T follicular helper cell (primary cell): ENCODE measurements at places on chromosomes 4 and X.

GRCh38 chr4:171626554-171626953 lies 186.7 kb upstream of the GALNTL6 start:
- DNase-seq: no peak

GRCh38 chr4:146790515-146790914 lies 151.8 kb downstream of the POU4F2 start:
- DNase-seq: no peak

GRCh38 chr4:81410680-81411079 lies 61.0 kb downstream of the RASGEF1B start:
- no peak for DNase-seq

GRCh38 chr4:88446124-88446523 lies 10.8 kb upstream of the HERC5 start:
- DNase-seq: no peak

DNA sequence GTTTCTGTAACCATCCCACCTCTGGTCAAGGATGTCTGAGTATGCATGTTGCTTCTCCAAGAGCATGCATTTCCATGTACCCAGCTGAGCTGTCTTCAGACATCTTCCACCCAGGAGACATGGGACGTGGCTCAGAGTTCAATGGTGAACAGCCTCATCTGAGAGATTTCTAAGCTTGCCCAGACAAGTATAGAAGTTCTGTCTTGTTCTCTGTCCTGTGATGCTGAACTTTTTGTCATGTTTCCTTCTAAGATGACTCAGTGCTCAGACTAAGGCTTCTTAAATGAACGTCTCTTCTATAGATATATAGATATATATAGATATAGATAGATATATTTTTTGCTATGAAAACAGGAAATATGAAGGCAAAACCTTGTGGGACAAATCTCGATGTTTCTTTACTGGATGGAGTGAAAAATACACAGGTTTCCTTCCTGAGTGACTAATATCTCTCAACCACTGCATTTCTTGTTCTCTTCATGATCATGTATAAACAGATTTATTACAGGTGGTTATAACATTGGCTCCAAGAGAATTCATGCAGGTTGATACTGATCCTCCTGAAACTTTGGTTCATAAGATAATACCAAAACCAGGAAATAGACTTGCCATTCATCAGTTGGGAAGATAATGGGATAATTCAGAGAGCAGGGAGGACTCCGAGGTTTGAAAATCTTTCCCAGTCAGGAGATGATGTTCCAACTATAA lies 168.2 kb downstream of the ZNF518B start:
- no peak for DNase-seq

GRCh38 chr4:185464183-185464582 lies 7.3 kb downstream of the CCDC110 start:
- no peak for DNase-seq

GRCh38 chrX:155070663-155070974 lies 317 bp downstream of the CMC4 start:
- DNase-seq: no peak

DNA sequence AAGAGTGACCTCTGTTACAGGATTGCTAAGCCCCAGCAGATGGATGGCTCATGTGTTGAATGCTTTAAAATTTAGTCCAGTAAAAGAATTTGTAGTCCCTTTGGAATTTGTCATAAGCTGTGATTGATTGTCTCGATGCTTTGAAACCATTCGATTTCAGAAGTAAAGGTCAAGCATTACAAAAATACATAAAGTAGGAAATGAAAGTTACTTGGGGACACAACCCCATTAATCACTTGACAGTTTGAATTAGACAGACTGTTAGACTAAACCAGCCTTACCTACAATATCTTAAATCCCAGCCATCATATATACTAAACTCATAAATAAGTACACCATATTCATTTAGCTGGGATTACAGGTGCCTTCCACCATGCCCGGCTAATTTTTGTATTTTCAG lies 6.6 kb downstream of the REST start:
- DNase-seq: no peak

- DNase-seq: no peak
These were observed 157.5 kb downstream of the BANK1 start for GRCh38 chr4:101948055-101948454.

DNA sequence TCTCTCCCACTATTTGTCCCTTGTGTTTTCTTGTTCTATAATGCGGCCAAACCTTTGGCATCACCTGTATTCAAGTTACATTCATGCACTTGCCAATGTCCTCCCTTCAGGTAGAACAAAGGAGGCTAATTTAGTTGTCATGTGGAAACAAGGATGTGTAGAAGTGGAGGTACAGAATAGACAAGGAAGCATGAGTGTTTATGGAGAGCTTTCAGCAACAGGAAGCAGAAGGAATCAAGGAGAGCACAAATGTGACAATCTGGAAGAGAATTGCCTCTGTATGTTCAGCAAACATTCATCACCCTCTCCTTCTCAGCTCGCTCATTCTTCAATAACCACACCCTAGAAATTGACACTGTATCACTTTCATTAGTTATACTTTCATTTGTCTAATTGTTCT lies 103.4 kb downstream of the SLC7A11 start:
- DNase-seq: no peak

DNA sequence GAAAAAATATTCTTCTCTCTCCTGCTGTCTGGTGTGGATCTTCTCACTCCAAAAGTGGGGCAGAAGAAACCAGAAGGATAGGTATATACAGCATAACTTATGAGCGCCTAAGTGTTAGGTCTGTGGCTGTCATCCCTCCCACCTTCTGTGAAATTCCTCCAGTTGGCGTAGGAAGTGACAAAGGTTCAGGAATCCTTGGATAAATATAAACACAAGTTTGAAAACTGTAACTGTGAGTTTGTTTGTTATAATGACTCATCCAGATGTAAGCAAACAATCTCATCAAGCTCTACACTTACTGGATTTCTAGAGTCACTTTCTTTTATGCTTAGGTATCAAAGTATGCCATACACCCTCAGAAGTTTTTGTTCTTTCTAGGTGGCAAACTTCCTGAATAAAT lies 405.2 kb downstream of the FAT4 start:
- no peak for DNase-seq

GRCh38 chr4:82779032-82779431 lies 19.6 kb downstream of the SCD5 start:
- no peak for DNase-seq

- DNase-seq: peak; percentile 16
These were observed 13.1 kb downstream of the TCEAL7 start for GRCh38 chrX:103343105-103343504.
